ENCODE measurements at places on chromosomes 4 and X.

DNA sequence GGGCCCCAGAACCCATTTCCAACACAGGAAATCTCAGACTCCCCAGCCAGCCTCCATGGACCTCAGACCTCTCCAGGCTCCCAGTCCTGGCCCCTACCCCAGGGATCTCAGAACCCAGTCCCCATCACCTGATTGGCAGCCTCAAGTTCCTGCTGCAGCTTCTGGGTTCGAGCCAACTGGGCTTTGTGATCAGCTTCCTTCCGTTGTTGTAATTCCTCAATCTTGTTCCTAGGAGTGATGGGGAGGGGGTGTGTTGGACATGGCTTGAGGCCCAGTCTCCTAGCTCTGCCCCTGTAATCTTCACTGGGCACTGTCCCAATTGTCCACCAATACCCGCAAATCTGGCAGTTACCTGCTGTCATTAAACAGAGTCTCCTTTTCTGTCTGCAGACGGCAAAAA, 12.6 kb downstream of the GRIPAP1 start:
- DNase-seq: no peak

GRCh38 chr4:79923281-79923680, 149.7 kb downstream of the ANTXR2 start:
- no peak for DNase-seq

DNA sequence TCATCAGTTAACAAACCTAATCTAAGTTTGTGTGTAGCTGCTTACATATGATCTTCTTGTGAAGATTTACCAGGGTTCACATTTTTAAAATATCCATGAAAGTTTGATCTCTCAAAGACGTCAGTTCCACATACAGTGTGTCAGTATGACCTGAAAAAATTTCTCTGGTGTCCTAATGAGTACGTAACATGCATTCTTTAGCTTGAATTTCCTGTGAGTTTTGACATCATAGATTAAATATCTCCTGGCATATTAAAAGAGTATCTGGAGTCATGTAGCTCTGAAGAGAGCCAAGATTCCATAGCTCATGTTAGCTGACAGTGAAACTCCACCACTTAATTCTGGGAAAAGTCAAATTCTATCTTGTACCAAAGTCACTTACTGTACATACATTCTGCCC, 43.9 kb upstream of the PDLIM5 start:
- no peak for DNase-seq

DNA sequence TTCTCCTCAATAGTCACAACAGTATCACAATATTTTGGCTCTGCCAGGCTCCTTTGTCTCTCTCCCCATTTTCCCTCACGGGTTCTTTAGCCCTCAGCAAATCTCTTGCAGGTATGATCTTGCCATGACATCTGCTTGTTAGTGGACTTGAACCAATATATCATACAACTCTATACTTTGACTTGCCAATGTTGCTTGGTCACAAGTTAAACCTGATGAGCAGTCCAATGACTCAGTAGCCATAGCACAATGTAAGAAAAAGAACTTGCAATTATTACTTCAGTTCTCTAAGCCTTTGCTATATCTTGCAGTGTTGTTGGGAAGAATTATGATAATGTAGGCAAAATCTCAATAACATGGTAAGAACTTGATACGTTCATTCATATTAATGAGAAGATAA, 174.6 kb upstream of the NRK start:
- no peak for DNase-seq

GRCh38 chr4:6601661-6602250, 26.8 kb downstream of the MAN2B2 start:
- no peak for DNase-seq

GRCh38 chr4:123298801-123299200, 97.8 kb upstream of the SPRY1 start:
- no peak for DNase-seq

- no peak for DNase-seq
These were observed 22.9 kb upstream of the USP53 start for GRCh38 chr4:119189638-119190037.

- no peak for DNase-seq
These were observed 3.1 kb downstream of the SLC49A3 start for GRCh38 chr4:685679-686412.

GRCh38 chrX:17024886-17025285, 78.4 kb downstream of the REPS2 start:
- no peak for DNase-seq

- no peak for DNase-seq
These were observed 39.2 kb upstream of the CRMP1 start for GRCh38 chr4:5932035-5932568.

DNA sequence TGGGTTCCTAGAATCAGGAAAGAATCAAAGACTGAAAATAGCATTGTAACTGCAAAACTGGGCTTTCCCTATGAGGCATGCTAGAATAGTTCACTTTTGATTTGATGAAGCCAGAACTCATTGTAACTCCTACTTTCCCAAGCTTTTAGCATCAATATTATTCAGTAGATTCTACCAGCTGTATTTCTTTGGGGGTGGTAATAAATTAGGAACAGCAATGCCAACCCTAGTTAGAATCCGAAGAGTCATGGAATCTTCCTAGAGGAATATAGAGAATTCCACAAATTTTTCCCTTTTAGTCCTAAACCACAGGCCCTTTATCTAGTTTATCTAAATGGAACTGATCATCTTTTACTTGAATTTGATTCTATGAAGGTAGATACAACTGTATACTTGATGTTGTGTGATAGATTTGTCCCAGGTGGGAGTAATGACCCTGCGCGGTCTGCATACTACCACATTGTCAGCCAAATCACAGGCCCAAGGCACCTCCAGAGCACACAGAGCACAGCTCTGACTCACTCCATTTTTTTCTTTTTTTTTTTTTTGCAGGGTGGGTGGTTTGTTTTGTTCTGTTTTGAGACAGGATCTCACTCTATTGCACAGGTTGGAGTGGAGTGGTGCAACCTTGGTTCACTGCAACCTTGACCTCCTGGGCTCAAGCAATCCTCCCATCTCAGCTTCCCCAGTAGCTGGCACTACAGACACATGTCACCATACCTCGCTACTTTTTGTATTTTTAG, 66.6 kb downstream of the EDNRA start:
- DNase-seq: no peak

- no peak for DNase-seq
These were observed 127.9 kb downstream of the OR13H1 start for GRCh38 chrX:131671735-131672134.

GRCh38 chr4:89894649-89895550, at the start of gene MMRN1:
Gene MMRN1 (plus strand): TSS chr4:89894854. CDS start chr4:89894972, 118 bp downstream.
- DNase-seq: no peak

DNA sequence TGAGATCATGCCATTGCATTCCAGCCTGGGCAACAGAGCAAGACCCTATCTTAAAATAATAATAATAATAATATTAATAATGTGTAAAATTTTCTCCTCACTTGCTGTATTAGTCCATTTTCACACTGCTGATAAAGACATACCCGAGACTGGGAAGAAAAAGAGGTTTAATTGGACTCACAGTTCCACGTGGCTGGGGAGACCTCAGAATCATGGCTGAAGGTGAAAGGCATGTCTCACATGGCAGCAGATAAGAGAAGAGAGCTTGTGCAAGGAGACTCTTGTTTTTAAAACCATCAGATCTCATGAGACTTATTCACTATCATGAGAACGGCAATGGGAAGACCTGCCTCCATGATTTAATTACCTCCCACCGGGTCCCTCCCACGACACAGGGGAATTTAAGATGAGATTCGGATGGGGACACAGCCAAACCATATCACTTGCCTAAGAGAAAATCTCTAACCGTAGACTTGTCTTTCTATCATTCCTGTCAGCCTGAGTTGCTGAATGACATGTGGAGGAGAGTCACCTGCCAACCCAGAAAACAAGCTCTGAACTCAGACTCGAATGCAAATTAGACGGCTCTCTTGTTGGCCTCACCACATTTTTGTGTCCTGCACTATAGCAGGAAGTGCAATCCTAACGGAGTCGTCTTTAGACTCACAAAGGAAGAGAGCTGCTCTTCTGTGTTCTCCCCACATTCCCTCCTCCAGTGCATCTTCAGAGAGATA, 51.9 kb upstream of the DCTD start:
- no peak for DNase-seq

GRCh38 chrX:50913520-50913919, 3.0 kb downstream of the BMP15 start:
- DNase-seq: no peak

- DNase-seq: no peak
These were observed 53.0 kb downstream of the AMELX start for GRCh38 chrX:11346121-11346682.

DNA sequence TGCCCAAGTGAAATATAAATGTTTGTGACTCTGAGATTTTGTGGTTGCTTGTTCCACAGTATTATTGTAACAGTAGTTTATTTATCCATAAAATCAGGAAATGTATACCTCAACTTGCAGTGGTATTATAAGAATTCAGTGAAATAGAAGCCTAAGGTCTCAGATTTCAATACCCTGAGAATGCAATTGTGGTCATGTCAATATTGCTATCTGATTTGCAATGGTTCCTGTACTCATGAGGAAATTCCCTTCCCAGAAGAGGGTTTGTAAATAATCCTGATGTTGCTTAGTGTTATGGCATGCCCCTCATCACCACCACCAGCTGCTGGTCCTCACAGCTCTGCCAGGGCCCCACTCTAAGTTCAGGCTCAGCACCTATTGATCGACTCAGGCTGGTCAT, 67.8 kb downstream of the SLC34A2 start:
- DNase-seq: no peak

DNA sequence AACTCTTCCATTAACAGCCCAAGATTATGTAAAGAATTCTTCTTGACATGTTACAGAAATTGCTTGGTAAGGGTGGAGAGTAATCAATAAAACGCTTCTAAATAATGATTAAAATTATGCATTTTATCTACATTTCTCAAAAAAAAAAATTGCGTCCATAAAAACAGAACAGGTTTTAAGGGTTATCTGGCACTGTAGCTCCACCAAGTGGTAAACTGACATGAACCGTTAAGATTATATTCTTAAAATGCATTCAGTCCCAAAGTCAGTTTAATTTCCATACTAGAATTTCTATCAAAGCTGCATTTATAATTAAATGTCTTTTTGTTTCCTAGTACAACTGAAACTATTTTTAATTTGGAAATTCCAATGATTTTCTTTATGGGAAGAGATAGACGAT, 214.0 kb upstream of the UGT8 start:
- DNase-seq: no peak

DNA sequence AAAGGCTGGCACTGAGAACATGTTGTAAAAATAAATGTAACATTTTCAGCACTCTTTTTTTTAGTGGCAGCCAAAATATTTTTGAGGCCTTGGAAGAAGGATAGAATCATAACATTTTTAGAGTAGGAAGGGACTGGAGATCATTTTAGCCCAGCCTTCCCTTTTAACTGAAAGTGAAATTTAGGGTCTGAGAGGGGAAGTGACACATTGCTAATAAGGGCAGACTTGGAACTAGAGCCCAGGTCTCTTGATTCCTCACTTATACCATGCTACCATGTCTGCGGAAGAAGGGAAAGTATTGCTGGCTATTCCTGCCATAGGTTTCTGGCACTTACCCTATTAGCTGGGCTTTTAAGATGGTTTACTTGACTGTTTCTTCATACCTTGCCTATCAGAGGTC, 4.8 kb downstream of the WDR44 start:
- DNase-seq: no peak

DNA sequence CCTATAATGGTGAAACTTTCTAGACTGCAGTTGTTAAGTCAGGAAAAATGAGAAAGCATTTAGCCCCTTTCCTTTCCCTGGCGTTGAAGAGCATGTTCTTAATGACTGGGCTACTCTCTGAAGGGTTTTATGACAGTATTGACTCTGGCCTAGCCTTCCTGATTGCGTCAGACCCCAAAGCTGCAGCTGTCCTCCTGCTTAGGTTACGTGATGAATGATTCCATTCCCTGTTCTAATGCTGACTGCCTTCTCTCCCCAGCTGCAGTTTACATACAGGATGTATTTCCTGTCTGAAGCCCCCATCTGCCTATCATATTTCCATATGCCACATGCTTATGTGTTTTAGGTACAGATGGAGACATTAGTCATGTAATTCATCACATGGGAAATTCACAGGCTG, 105.8 kb upstream of the EGFL6 start:
- DNase-seq: peak; percentile 98

- no peak for DNase-seq
These were observed 335.2 kb downstream of the UBE2NL start for GRCh38 chrX:144219035-144219434.

GRCh38 chrX:24561121-24561520, 86.0 kb downstream of the PCYT1B start:
- no peak for DNase-seq

DNA sequence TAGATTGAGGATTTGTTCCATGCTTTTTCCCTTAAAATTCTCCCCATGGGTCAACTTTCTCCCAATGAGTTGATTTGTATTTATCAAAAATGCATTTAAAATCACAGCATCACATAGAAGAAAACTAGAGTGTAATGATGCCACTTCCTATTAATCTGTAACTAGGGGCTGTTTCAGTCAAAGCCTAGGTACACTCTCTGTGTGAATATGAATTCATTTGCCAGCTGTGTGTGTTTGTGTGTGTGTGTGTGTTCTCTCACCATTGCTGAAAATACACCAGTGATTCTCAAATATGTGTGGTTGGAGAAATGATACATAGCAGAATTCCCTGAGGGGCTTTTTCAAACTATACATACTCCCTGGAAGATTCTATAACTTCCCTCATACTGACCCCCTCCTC, 546.5 kb downstream of the KLHL13 start:
- DNase-seq: no peak

- no peak for DNase-seq
These were observed 22.0 kb upstream of the ZXDA start for GRCh38 chrX:57932266-57932665.

DNA sequence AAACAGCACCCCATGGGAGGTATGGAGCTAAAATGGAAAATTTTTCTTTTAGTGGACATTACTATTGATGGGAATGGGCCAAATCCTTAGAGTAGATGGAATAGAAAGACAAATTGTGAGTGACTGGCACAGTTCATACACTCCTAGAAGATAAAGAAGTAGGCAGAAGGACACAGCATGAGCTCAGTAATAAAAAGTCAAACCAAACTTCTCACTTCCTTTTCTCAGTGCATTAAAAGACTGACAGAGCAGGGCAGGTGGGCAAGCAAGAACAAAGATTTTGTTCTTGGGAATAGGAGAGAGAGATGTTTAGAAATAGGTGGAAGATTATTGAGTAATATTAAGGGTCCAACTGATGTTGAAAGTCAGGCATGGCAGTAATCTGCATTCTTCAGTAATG, 132.5 kb downstream of the ATP10D start:
- DNase-seq: no peak

DNA sequence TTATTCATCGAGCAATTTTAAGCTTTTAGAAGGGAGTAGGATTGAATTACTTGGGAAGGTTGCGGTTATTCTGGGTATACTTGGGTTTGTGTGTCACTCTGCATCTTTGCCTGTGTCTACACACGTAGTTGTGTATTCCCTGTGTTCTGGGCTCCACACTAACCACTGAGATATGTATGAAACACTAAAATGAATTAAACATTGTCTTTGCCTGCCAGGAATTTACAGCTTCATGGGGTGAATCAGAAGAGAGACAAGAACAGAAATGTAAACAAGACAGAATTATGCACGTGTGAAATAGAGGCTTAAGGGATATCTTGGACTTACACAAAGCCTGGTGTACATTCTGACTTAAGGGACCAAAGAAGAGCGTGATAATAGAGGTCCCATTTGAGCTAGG, 228.5 kb downstream of the AFF2 start:
- no peak for DNase-seq
